ENCODE measurements at places on chromosomes 3 and 15.
A peak's percentile ranks its signal among the peaks of the same experiment; 100 is the strongest.

- no peak for DNase-seq
Observed at GRCh38 chr3:66592927-66593625, 92.3 kb upstream of the LRIG1 start.

DNA sequence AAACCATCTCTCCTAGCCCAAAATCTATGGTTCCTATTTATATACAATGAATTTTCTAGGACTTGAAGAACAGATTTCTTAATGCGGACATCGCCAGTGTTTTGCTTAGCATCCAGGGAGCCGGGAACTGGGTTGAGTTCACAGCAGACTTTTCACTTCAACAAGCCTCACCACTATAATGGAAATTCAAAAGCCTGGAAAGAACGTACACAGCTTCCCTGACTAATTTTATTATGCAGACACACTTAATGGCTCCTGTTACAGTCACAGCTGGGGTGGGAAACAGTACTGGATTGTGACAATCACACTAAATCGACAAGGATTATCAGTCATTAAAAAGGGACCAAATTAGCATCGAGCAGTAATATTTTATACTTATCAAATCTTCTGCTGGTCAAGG is 129.2 kb upstream of the BNIP2 start:
- no peak for DNase-seq

DNA sequence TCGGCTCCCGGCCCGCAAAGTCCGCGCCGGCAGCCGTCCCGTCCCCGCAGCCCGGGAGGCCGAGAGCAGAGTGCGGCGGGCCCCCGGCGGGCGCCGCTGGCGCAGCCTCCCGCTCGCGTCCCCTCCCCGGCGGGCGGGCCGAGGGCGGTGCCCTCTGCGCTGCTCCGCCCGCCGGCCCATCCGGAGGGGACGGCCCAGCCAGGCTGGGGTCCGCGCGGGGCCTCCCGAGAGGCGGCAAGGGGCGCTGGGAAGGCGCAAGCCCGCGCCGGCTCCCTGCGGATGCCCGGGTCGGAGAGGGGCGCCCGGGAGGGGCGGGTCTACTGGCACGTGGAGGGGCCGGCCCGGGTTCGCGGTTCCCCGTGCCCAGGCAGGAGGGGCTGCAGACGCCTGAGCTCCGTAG is at the start of the genes CLCN2 and POLR2H:
TSS of gene CLCN2 (minus strand) at position 74 of the 400 bp plus-strand sequence. CDS start 126 bp downstream, outside the sequence.
TSS of gene POLR2H (plus strand) at position 179 of the 400 bp plus-strand sequence. CDS start 1,783 bp downstream, outside the sequence.
- no peak for DNase-seq

GRCh38 chr3:196378146-196378841 is 40.1 kb upstream of the TM4SF19 start:
- DNase-seq, result no peak

- no peak for DNase-seq
Observed at GRCh38 chr3:143794793-143795462, 53.3 kb downstream of the SLC9A9 start.

GRCh38 chr3:87615506-87615905 is 339.1 kb upstream of the POU1F1 start:
- DNase-seq, result no peak

DNA sequence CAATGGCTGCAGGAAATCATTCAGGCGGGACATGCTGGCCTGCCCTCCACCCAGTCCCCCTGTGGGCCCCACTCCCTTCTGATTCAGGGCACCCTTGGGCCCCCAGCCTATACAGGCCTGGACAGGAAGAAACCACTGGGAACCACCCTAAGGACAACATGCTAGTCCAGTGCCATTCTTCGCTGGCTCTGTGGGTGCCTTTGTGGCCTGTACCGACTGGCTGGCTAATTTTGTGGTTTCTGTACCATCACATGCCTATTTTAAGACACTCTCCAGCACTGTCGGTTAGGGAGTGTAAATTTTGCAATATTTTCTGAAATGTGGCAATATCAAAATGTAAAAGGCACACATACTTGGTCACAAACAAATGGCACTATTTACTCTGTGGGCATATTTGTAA is 61.4 kb upstream of the POLG start:
- DNase-seq, result no peak

DNA sequence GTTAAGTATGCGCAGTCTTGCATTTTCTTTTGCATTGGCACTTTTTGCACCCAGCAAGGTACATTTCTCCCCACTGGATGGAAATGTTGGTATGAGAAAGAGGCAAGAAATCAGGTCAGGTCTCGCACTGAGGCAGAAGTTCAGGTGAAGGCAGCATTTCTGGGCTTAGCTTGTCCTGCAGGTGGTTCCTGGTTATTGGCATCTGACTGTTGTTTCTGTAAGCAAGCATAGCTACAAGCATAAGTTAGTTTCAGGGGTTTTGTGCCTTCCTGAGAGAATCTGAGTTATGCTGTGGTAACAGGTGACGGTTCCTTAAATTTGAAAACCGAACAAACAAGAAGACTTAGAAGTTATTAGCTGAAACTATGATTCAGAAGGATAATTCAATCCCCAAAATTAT is 139.4 kb upstream of the GRM7 start:
- no peak for DNase-seq

GRCh38 chr3:171351676-171352075 is 108.5 kb downstream of the TNIK start:
- peak; percentile 38 for DNase-seq

GRCh38 chr3:132530624-132531023 is 66.4 kb upstream of the ACKR4 start:
- no peak for DNase-seq

- DNase-seq, result no peak
Observed at GRCh38 chr15:88057836-88058235, 198.7 kb downstream of the NTRK3 start.

DNA sequence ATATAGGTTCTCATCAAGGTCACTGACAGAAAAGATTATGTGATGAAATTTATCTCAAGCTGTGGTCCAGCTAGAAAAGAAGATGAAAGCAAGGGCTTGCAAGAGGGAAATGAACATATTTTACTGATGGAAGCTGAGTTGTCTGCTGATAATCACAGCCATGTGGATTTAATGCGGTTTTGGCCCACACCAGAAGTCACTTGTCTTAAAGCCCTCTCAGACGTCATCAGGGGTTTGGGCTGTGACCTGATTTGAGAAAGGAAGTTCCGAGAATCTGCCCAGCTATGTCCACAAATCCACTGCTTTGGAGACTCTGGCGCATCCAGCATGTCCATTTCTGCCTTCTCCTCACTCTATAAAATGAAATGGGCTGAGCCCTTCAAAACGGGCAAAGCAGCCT is 278.4 kb downstream of the SUCLG2 start:
- DNase-seq, result no peak

DNA sequence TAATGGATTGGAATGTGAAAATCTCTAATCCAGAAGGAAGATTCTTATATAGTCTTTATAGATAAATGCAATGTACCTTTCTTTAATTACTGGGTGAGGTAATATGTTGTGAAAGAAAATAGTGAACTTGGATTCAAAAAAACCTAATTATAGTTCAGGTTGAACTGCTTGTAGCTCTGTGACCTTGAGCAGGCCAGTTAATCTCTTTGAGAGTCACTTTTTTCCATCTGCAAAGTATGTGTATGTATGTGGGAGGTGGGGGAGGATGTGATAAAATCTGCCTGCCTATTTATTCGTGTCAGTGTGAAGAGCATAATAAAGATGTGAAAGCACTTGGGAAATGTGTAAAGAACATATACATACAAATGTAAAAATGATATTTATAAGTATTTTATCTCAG is 34.4 kb downstream of the GLCE start:
- no peak for DNase-seq

DNA sequence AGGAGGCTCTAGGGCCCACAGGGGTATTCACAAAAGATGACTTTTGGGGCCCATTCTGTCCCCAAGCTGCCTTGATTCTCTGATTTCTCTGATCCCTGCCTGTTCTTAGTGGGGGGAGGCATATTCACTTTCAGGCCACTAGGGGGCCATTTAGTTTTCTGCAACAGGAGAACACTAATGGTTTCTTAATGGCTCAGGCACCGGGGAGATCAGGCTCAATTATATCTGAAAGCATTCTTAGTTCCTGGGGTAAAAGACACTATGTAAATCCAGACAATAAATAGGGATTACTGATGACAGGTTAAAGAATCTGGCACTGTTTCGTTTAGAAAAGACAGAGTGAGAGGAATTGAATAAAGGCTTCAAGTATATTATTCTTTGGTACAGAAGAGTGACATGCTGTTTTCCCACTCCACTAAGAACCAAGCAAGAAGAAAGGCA is 2.5 kb upstream of the INAFM2 start:
- DNase-seq, result no peak

DNA sequence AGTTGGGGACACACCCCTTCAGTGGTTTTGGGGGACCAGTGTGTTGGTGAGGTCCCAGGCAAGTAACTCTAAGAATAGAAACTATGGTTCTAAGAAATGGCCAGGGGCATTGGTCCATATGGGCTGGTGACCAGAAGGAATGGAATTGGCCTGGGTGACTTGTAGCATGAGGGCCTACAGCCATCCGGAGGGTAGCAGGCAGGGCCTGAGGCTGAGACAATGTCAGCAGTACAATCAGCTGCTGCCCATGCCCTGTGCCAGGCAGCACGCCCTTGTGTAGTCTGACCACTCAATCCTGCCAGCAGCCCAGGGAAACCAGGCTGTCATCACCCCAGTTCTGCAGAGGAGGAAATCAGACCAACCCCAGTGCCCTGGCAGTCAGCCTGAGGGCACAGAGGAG is 100.6 kb downstream of the DNAJB8 start:
- no peak for DNase-seq

- no peak for DNase-seq
Observed at GRCh38 chr3:50324351-50325112, 2.0 kb upstream of the HYAL2 start.

DNA sequence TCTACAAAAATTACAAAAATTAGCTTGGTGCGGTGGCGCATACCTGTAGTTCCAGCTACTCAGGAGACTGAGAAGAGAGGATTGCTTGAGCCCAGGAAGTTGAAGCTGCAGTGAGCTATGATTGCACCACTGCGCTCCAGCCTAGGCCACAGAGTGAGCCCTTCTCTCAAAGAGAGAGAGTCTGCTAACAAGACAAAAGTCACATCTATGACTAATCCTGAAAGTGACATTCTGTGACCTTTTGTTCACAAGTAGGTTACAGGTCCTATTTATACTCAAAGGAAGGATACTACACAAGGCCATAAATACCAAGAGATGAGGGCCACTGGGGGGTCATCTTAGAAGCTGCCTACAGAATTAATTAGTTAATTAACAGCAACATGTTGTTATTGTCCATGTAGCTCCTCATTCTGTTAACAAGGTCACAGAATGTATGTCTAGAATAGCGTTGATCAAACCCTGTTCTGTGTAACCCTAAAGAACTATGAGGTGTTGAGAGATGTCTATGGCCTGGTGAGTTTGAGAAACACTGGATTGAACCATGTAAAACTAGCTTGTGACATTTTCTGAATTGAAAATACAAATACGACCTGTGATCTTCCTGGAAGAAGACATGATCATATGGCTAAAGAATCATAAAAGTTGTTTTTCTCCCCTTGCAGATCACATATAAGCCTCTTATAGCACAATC is 97.0 kb downstream of the SAMMSON start:
- DNase-seq, result no peak

DNA sequence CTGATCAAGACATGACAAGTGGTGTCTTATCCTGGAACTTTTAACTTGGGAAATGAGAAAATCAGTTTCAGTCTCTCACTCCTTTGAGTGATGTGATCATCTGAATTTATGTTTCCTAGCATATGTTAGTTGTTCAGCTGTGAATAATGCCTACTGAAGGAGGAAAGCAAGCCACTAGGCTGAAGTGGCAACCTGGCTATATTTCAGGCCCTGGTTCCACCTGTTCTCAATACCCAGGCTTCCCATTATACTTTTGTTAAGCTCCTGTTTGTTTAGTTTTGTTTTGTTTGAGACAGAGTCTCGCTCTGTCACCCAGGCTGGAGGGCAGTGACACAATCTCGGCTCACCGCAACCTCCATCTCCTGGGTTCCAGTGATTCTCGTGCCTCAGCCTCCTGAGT is 243.8 kb downstream of the ALCAM start:
- no peak for DNase-seq

GRCh38 chr3:128563439-128563838 is 70.4 kb upstream of the GATA2 start:
- DNase-seq, result no peak

- DNase-seq, result no peak
Observed at GRCh38 chr3:10993729-10994065, 1.1 kb downstream of the SLC6A1 start.

DNA sequence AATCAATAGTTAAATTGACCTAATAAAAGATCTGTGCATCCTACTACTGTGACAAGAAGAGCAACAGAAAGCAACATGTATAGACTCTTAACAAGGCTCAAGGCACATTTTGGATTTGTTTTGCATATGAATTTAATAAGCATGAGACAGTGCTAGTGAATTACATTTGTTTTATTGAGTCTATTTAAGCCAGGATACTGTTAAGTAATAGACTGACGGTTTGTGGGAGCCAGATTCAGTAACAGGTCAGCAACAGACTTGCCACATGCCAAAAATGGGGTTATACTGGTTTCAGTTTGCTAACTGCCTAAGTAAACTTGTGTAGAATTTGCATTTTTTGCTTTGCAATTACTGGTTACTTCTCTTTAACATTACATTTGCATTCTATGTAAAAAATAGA is 54.0 kb downstream of the MBNL1 start:
- DNase-seq, result no peak

- DNase-seq, result no peak
Observed at GRCh38 chr3:163071713-163072112, 1575.1 kb downstream of the OTOL1 start.

DNA sequence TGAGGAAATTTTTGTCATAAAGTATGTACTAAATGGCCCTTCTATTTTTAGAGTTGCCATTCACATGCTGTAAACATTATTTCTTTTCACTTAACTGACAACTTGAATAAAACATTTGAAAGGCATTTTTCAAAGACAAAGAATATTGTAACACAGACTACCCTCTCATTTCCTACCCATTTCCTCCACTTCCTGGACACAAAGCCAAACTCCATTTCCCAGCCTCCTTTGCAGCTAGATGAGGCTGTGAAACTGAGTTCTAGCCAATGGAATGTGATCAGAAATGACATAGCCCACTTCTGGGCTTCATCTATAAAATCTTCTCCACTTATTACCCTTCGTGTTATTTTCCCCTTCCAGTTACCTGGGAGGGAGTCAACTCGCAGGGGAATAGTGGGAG is 288.9 kb upstream of the DPH6 start:
- no peak for DNase-seq

DNA sequence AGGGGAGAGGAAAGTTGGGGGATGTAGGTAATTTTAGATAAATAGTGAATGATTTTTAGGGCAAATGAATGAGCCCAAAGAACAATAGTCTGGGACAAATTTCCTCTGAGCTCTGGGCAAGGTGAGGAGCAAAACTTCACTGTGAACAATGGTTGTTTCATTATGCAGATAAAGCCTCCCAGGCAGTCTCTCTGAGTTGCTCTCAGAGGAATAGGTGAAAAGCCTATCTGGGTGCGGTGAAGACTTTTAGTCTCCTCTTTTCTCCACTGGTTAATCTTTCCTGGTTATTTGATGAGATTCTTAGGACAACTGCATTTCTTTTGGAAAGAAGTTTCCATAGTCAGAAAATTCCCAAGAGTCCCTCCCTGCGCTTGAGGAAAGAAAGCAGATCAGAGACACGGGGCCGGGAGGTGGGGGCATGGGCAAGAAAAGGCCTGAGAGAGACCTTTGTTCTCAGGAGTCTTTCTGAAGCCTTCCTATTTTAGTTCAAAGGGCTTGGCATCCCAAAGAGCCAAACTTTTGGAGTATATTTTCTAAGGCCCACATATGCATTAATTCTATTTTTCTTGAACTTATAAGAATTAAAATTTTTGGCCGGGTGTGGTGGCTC is 353.6 kb upstream of the SLCO3A1 start:
- DNase-seq, result no peak

Measured in HFF-Myc (cell line).